Sciatic nerve (tissue), 2 donors: ENCODE measurements at places on chromosomes 6 and 20. TPM values are rescaled to one million over a fixed set of nuclear protein-coding genes. Genes with fewer than 3 reads are reported as not detected.

The LRRC73 gene
- 1.2 TPM for total RNA-seq

The SOBP gene
- total RNA-seq: 18.5 TPM

The ULBP1 gene
- total RNA-seq: not detected

The C6orf132 gene
- total RNA-seq: 2.6 TPM

The KCNQ5 gene
- total RNA-seq: 0.49 TPM

The ZC2HC1B gene
- total RNA-seq: not detected

The TRIM31 gene
- not detected for total RNA-seq

The ASIP gene
- total RNA-seq: 3.0 TPM

The TBXT gene
- total RNA-seq: not detected

The GRIK2 gene
- 12.8 TPM for total RNA-seq
